ENCODE measurements at places on chromosomes 12 and 14.

GRCh38 chr12:29518407-29518806 lies 20.9 kb upstream of the OVCH1 start:
- no peak for DNase-seq
- H3K36me3 ChIP-seq = no peaks in the 10 kb centered on the region
- H3K27me3 ChIP-seq = peaks cover 25% of the 10 kb centered on the region
- H3K4me1 ChIP-seq = no peaks in the 10 kb centered on the region
- H3K27ac ChIP-seq = no peak overlapping the region

GRCh38 chr14:89339158-89339557 lies 77.9 kb downstream of the FOXN3 start:
- peaks cover 4% of the 10 kb centered on the region for H3K36me3 ChIP-seq
- H3K4me3 ChIP-seq = no peak overlapping the region
- no peaks in the 10 kb centered on the region for H3K27me3 ChIP-seq
- H3K4me1 ChIP-seq = peaks cover 45% of the 10 kb centered on the region

DNA sequence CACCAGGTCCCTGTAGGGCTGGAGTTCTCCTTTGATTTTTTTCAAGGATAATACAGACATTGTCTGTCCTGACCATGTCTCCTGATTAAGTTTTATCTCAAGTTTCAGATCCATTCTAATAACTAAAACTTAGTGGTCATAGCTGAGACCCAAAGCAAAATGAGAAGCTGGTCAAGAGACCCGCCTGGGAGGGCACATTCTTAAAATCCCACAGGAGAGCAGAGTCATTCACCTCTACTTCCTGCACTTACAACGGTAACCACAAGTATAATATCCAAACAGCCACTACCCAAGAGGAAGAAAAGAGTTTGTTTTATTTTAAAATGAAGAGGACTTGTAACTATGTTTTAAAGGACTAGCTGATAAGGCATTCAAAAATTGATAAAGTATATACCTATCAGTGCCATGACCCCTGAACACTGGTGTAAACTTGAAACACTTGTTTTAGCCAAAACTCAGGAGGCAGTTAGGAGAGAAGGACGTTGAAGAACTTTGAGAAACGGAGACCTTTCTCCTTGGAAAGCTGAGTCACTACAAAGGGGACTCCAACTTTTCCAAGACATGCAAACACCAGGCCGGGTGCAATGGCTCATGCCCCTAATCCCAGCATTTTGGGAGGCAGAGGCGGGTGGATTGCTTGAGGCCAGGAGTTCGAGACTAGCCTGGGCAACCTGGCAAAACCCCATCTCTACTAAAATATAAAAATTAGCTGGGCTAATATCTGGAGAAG lies 478.2 kb downstream of the GLT1D1 start:
- H3K4me3 ChIP-seq = no peak overlapping the region
- H3K27me3 ChIP-seq = peaks cover 26% of the 10 kb centered on the region
- DNase-seq = no peak
- H3K27ac ChIP-seq = no peak overlapping the region
- no peaks in the 10 kb centered on the region for H3K36me3 ChIP-seq

DNA sequence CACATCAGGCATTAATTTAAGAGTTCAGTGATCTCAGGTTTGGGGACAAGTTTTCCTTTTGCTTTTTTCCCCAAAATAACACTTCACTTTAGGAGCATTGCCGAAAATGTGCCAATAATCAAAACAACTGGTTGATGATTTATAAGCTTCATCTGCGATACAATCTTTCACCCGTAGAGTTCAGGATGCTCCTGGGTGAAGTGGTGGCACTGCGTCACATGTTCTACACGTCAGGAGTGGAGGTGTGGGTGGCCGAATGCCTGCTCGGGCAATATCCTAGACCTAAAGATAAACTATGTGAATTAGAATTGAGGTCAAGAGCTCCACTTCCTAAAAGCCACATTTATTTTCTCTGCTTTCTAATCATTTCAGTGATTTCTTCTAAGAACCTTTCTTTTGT lies 70.9 kb upstream of the DICER1 start:
- H3K27me3 ChIP-seq = peaks cover 7% of the 10 kb centered on the region
- no peak for DNase-seq
- no peak overlapping the region for H3K27ac ChIP-seq

GRCh38 chr14:44494137-44494536 lies 12.9 kb downstream of the FSCB start:
- no peak for DNase-seq
- H3K4me1 ChIP-seq = no peaks in the 10 kb centered on the region
- no peak overlapping the region for H3K4me3 ChIP-seq
- H3K27ac ChIP-seq = no peak overlapping the region
- H3K27me3 ChIP-seq = no peaks in the 10 kb centered on the region
- no peaks in the 10 kb centered on the region for H3K36me3 ChIP-seq

DNA sequence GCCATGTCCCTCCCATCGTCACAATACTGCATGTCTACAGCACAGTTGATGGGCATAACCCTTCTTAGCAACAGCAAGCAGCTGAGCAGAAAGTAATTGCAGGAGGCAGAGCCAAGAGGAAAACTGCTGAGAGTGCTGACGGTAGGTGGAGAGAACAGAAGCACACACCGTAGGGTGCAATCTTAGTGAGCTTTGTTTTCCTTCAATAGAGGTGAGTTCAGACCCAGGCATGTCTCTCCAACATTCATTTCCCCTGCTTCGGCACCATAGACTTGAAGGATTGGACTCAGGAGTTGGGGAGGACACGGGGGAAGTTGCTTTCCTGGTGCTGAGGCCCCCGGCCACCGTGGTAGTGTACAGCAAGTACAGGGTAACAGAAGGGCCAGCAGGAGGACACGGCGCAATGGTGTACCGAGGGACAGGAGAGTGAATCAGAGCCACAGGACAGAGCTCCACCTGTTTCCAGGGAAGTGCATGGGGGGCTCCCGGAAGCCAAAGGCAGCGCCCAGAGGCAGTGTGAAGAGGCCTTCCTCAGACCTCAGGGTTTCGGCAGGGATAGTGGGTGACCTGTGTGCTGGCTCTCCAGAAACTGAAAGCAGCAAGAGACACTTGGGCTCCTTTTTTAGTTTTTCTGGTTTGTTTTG lies 36.3 kb upstream of the SINHCAF start:
- H3K27ac ChIP-seq = peak overlapping the region; percentile 29
- DNase-seq = no peak
- peaks cover 12% of the 10 kb centered on the region for H3K4me1 ChIP-seq
- no peaks in the 10 kb centered on the region for H3K36me3 ChIP-seq

DNA sequence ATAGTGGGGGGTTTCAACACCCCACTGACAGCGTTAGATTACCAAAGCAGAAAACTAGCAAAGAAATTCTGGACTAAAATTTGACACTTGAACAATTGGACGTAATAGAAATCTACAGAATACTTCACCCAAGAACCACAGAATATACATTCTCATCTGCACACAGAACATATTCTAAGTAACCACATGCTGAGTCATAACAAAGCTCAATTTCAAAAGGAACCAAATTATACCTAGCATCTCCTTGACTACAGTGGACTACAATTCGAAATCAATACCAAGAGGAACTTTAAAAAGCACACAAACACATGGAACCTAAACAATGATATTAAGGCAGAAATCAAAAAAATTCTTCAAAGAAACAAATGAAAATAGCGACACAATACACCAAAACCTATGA lies 871.6 kb upstream of the MDGA2 start:
- H3K27ac ChIP-seq = no peak overlapping the region
- no peaks in the 10 kb centered on the region for H3K27me3 ChIP-seq
- no peak for DNase-seq
- H3K4me1 ChIP-seq = no peaks in the 10 kb centered on the region
- no peak overlapping the region for H3K4me3 ChIP-seq

GRCh38 chr12:75724307-75724927 lies 213.0 kb upstream of the KRR1 start:
- H3K36me3 ChIP-seq = no peaks in the 10 kb centered on the region
- H3K27ac ChIP-seq = no peak overlapping the region
- peaks cover 15% of the 10 kb centered on the region for H3K4me1 ChIP-seq
- H3K4me3 ChIP-seq = no peak overlapping the region
- DNase-seq = no peak

- H3K4me1 ChIP-seq = no peaks in the 10 kb centered on the region
- H3K36me3 ChIP-seq = no peaks in the 10 kb centered on the region
- peaks cover 43% of the 10 kb centered on the region for H3K27me3 ChIP-seq
- H3K4me3 ChIP-seq = no peak overlapping the region
- H3K27ac ChIP-seq = no peak overlapping the region
- DNase-seq = no peak
These were observed 67.8 kb downstream of the VWF start for GRCh38 chr12:6056406-6057240.

GRCh38 chr14:90846511-90846910 lies 30.3 kb upstream of the TTC7B start:
- no peak overlapping the region for H3K27ac ChIP-seq
- no peak for DNase-seq
- H3K4me1 ChIP-seq = peaks cover 7% of the 10 kb centered on the region
- H3K4me3 ChIP-seq = no peak overlapping the region

GRCh38 chr14:100830681-100831080 lies 4.8 kb downstream of the MEG3 start:
- no peak overlapping the region for H3K27ac ChIP-seq
- no peaks in the 10 kb centered on the region for H3K36me3 ChIP-seq
- DNase-seq = no peak
- no peaks in the 10 kb centered on the region for H3K4me1 ChIP-seq
- H3K4me3 ChIP-seq = no peak overlapping the region

DNA sequence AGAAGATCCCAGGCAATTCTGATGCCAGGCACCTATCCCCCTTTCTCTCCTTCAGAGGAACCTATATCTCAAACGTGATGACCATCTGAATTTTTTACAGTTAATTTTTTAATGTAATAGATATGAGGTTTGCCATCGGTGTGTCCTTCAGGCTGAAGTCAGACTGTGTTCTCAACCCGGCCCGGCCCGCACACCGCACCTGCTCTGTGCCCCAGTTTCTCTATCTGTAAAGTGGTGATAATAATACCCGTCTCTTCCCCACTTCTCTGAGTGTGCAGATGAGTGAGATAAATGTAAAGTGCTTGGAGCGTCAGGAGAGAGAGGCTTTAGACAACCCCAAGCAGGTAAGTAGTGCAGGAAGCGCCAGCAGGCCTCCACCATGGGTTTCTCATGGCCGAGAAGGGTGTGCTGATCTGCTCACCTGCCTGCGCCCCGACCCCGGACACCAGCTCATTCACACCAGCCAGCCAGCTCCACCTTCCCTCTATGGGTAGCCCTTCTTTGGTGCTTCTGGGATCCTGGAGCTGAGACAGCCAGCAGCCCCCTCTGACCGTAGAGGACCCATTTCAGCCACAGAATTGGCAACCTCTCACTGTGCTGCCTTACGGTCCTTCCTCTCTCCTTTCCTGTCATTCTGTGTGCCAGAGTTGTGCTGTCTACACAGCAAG lies 80.0 kb downstream of the ZFP36L1 start:
- H3K4me1 ChIP-seq = peaks cover 28% of the 10 kb centered on the region
- DNase-seq = no peak
- H3K4me3 ChIP-seq = no peak overlapping the region
- peak overlapping the region; percentile 84 for H3K27ac ChIP-seq

DNA sequence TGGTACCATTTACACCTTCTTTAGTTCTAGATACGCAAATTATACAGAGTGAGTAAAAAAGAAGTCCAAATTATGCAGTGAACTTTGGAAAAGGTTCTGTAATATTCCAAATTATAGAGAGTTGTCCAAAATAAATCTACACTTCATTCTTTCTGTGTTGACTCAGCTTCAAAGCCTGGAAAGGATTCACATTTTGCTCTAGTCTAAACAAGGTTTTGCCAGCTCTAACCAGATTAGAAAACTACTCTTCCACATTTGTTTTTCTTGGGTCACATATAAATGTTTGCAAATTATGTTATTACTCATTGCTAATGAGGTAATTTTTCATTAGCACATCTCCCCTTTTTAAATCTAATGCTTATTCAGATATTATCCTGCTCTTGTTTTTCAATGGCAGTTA lies 1562.4 kb upstream of the SEL1L start:
- H3K27ac ChIP-seq = no peak overlapping the region
- no peak overlapping the region for H3K4me3 ChIP-seq
- no peaks in the 10 kb centered on the region for H3K4me1 ChIP-seq
- H3K27me3 ChIP-seq = no peaks in the 10 kb centered on the region
- H3K36me3 ChIP-seq = peaks cover 1% of the 10 kb centered on the region

- no peaks in the 10 kb centered on the region for H3K36me3 ChIP-seq
- H3K4me3 ChIP-seq = no peak overlapping the region
- no peak for DNase-seq
These were observed 26.2 kb upstream of the CDKN3 start for GRCh38 chr14:54370323-54371198.

- peak overlapping the region; percentile 53 for H3K4me3 ChIP-seq
- no peak for DNase-seq
- H3K27ac ChIP-seq = no peak overlapping the region
- peaks cover 48% of the 10 kb centered on the region for H3K36me3 ChIP-seq
- H3K27me3 ChIP-seq = no peaks in the 10 kb centered on the region
- H3K4me1 ChIP-seq = peaks cover 80% of the 10 kb centered on the region
These were observed 6.6 kb downstream of the MAX start for GRCh38 chr14:65095633-65096205.

- no peak overlapping the region for H3K27ac ChIP-seq
- H3K36me3 ChIP-seq = no peaks in the 10 kb centered on the region
- no peak overlapping the region for H3K4me3 ChIP-seq
These were observed 962.9 kb downstream of the TMEM121 start for GRCh38 chr14:106489112-106489881.

DNA sequence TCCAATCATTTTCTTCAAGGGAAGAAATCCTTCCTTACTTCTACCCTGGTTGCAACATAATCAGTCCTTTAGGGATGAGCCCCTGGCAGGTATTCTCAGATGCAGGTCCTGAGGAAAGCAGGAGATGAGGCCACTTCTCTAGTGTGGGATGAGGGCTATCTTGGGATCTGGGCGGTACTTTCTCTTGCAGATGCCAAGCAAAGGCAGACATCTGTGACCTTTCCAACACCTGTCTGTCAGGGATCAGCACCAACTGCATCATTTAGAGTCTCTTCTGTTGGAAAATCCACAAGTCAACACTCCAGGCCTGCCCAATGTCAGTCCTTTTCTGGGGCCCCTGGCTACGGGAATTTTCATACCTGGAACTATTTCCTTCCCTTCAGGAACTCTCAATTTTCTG lies 129.2 kb downstream of the SLC8A3 start:
- peaks cover 78% of the 10 kb centered on the region for H3K27me3 ChIP-seq
- DNase-seq = no peak
- no peak overlapping the region for H3K4me3 ChIP-seq
- H3K4me1 ChIP-seq = no peaks in the 10 kb centered on the region
- H3K27ac ChIP-seq = no peak overlapping the region
- H3K36me3 ChIP-seq = no peaks in the 10 kb centered on the region

DNA sequence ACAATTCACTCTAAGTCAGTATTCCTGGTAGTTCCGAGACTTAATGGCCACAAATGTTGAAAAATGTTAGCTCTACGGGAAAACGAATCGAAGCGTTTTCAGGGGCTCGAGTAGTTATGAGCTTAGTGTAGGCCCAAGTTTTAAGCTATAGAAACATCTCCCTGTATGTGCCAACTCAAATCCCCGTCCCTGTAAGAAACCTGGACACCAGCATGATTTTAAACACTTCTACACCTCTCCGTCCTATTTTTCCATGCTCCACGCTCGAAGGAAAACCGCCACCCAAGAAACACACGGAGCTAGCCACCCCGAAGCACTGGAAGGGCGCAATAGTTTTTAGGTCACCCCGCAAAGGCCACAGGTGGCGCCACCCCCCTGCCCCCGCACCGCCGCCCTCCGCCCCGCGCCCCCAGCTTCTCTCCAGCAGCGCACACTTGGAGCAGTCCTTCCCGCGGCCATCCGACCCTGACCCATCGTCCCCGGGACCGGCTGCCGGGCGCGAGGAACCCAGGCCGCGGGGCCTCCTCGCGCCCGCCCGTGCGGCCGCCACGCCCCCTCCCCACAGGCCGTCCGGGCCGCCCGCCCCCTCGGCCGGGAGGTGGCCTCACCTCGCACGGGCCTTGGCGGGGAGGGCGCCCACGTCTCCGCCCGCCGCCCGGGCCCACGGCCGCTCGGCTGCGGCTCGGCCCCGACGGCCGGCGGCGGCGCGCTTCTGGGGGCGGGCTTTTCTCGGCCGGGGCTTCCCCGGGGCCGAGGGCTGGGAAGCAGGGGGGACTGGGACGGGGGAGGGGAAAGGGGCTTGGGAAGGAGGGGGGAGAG lies 522 bp downstream of the R3HDM2 start:
- DNase-seq = peak; percentile 23
- peaks cover 43% of the 10 kb centered on the region for H3K4me1 ChIP-seq
- no peaks in the 10 kb centered on the region for H3K27me3 ChIP-seq
